Endodermal cell (in vitro differentiated cells): ENCODE measurements at places on chromosomes 12 and 14. TPM values are rescaled to one million over a fixed set of nuclear protein-coding genes. Genes with fewer than 3 reads are reported as not detected.

IL26 gene
- total RNA-seq: not detected in 2 replicates

- H3K27ac ChIP-seq: peak overlapping the region; percentile 77
- H3K27me3 ChIP-seq: no peaks in the 10 kb centered on the region
- peak overlapping the region; percentile 91 for H3K4me3 ChIP-seq
- H3K36me3 ChIP-seq: no peaks in the 10 kb centered on the region
- peaks cover 4% of the 10 kb centered on the region for H3K4me1 ChIP-seq
- peak; percentile 82 for DNase-seq
These were observed 550 bp downstream of the TEAD4 start for GRCh38 chr12:2959505-2960389.

GRCh38 chr12:117161460-117162166, 28.7 kb downstream of the FBXO21 start:
- no peaks in the 10 kb centered on the region for H3K4me1 ChIP-seq
- H3K27ac ChIP-seq: no peak overlapping the region
- DNase-seq: no peak

- H3K27ac ChIP-seq: no peak overlapping the region
- H3K27me3 ChIP-seq: no peaks in the 10 kb centered on the region
- H3K4me1 ChIP-seq: peaks cover 25% of the 10 kb centered on the region
These were observed 83.1 kb downstream of the ANO6 start for GRCh38 chr12:45298721-45299692.

GRCh38 chr12:53986686-53987483, 1.9 kb downstream of the HOXC10 start:
- H3K4me1 ChIP-seq: no peaks in the 10 kb centered on the region
- no peaks in the 10 kb centered on the region for H3K36me3 ChIP-seq
- DNase-seq: no peak
- no peak overlapping the region for H3K27ac ChIP-seq
- no peak overlapping the region for H3K4me3 ChIP-seq

DNA sequence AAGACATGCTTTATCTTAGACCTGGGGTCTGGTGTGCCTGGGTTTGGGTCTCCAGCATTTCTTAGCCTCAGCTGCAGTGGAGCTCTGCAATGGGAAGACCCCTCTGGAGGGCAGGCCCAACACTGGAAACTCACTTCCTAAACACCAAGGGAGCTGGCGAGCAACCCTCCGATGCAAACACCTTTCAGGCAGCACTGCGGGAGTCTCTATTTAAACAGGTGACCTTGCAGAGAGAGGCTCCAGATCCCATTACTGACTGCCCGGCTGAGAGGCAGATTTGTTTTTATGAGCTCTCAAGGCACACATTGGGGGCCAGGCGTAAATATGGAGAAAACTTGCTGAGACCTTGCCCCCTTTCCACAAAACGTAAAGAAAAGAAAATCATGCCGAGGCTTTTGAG, 195.5 kb downstream of the PAX9 start:
- peaks cover 26% of the 10 kb centered on the region for H3K4me1 ChIP-seq
- H3K36me3 ChIP-seq: no peaks in the 10 kb centered on the region
- peak; percentile 64 for DNase-seq
- H3K27me3 ChIP-seq: no peaks in the 10 kb centered on the region
- H3K27ac ChIP-seq: no peak overlapping the region
- no peak overlapping the region for H3K4me3 ChIP-seq

TGM1 gene
- 2.2 and 3.4 TPM in 2 replicates for total RNA-seq

DNA sequence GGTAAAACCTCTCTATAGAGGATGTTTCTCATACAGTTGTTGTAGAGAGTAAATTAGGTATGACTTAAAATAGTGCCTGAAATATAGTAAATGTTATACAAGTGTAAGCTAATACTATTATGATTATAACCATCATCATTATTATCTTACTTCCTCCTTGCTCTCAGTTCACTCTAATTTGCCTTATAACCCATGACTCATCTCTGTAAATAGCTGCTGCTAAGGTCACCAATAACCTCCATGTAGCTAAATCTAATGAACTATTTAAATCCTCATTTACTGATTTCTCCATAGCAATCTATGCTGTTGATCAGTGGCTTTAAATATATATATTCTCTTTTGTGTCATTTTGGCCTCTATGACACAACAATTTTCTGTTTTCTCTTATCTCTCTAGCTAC, 109.6 kb downstream of the RMST start:
- no peak for DNase-seq
- H3K27ac ChIP-seq: no peak overlapping the region
- H3K4me1 ChIP-seq: no peaks in the 10 kb centered on the region
- H3K4me3 ChIP-seq: no peak overlapping the region

- no peaks in the 10 kb centered on the region for H3K27me3 ChIP-seq
- no peak overlapping the region for H3K27ac ChIP-seq
- no peaks in the 10 kb centered on the region for H3K4me1 ChIP-seq
- peaks cover 8% of the 10 kb centered on the region for H3K36me3 ChIP-seq
These were observed 520 bp upstream of the MON2 start for GRCh38 chr12:62466018-62466593.

BDKRB2 gene
- total RNA-seq: 3.8 and 4.0 TPM in 2 replicates

- no peaks in the 10 kb centered on the region for H3K36me3 ChIP-seq
- no peaks in the 10 kb centered on the region for H3K4me1 ChIP-seq
- no peak overlapping the region for H3K27ac ChIP-seq
- H3K4me3 ChIP-seq: no peak overlapping the region
- no peak for DNase-seq
- H3K27me3 ChIP-seq: no peaks in the 10 kb centered on the region
These were observed 365.7 kb upstream of the FKBP4 start for GRCh38 chr12:2429032-2429431.

DLGAP5 gene
- 64.3 to 112 TPM (median 112 TPM) in 3 replicates for total RNA-seq

INSM2 gene
- total RNA-seq: 0.15 to 0.45 TPM (median 0.21 TPM) in 3 replicates

ADCY4 gene
- 0.49 TPM in 1 of 3 replicates, not detected in the others for total RNA-seq

ZNF891 gene
- 2.9 and 3.7 TPM in 2 replicates for total RNA-seq

GRCh38 chr12:49548481-49548821, 9.6 kb downstream of the KCNH3 start:
- no peak for DNase-seq
- no peak overlapping the region for H3K4me3 ChIP-seq
- peaks cover 7% of the 10 kb centered on the region for H3K4me1 ChIP-seq
- no peaks in the 10 kb centered on the region for H3K36me3 ChIP-seq
- no peak overlapping the region for H3K27ac ChIP-seq

NTS gene
- total RNA-seq: 2.6 and 3.0 TPM in 2 replicates

GSC gene
- 37.0 to 402 TPM (median 38.7 TPM) in 3 replicates for total RNA-seq

LHX5 gene
- total RNA-seq: 0.18 to 0.73 TPM (median 0.29 TPM) in 3 replicates

ARMH4 gene
- total RNA-seq: 9.6 to 17.3 TPM (median 17.3 TPM) in 3 replicates

C12orf54 gene
- not detected in 2 replicates for total RNA-seq

DNA sequence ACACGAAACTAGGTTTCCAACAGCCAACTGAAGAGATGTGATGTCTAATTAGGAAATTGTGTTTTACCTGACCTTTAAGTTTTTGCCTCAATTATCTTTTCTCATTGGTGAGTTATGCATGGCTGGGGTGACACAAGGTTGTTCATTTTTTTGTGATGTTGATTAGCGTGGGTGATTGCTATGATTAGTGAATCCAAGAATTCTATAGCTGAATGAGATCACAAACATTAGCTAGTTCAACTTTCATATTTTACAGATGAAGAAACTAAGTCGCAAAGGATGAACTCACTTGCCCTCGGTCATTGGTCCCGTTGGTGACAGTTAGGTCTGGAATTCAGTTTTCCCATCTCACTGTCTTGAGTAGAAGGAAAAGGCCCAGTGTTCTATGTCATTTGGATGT, 32.6 kb upstream of the LMNTD1 start:
- H3K36me3 ChIP-seq: peaks cover 56% of the 10 kb centered on the region
- H3K27ac ChIP-seq: no peak overlapping the region
- H3K4me3 ChIP-seq: no peak overlapping the region
- H3K4me1 ChIP-seq: no peaks in the 10 kb centered on the region
- DNase-seq: no peak

DNA sequence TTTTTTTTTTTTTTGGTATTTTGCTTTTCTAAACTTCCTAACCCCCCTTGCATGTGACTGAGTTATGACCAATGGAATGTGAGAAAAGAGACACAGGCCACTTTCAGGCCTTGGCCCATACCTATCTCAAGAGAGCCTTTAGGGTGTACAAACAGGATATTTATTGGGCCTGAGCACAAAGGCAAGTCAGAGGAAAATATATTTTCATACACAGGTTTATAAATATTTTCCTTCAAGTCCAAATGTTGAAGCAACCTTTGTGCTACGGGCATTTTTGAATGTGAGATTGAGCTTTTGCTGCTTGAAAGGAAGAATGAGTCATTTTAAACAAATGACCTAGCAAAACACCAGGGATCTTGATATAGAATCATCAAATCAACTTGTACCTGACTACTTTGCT, 228.6 kb upstream of the E2F7 start:
- H3K4me3 ChIP-seq: no peak overlapping the region
- no peak for DNase-seq
- H3K27me3 ChIP-seq: no peaks in the 10 kb centered on the region
- H3K27ac ChIP-seq: no peak overlapping the region
- H3K4me1 ChIP-seq: no peaks in the 10 kb centered on the region
- H3K36me3 ChIP-seq: no peaks in the 10 kb centered on the region

- no peaks in the 10 kb centered on the region for H3K27me3 ChIP-seq
- H3K36me3 ChIP-seq: no peaks in the 10 kb centered on the region
- no peak overlapping the region for H3K4me3 ChIP-seq
- DNase-seq: no peak
- H3K4me1 ChIP-seq: peaks cover 12% of the 10 kb centered on the region
- H3K27ac ChIP-seq: no peak overlapping the region
These were observed 19.5 kb downstream of the CCDC88C start for GRCh38 chr14:91397965-91398591.

ATL1 gene
- total RNA-seq: 1.7 to 1.9 TPM (median 1.7 TPM) in 3 replicates

DEGS2 gene
- total RNA-seq: 0.18 TPM in 1 of 2 replicates, not detected in the other

DNA sequence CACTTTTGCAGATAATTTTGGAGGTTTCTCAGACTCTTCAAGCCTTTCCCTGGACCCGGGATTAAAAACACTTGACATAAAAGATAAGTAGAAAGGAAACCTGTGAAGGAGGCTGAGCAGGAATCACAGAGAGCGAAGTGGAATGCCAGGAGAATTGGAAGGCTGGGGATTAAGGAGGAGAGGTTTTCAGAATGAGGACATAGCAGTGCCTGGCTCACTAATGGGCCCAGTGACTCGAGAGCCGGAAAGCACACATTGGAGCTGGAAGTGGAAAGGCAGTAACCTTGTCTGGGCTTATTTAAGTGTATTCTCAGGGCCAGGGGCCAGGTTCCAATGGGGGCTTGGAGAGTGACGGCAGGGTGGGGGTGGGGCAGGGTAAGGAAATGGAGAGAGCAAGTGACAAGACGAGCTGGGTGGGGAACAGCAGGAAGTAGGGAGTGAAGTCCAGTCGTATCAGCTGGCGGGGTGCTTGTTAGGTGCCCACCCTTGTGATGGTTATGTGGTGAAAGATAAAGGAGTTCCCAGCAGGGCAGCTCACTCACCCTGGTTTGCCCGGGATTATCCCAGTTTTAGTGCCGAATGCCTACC, 13.1 kb downstream of the EVL start:
- H3K27me3 ChIP-seq: no peaks in the 10 kb centered on the region
- no peak for DNase-seq
- H3K27ac ChIP-seq: no peak overlapping the region
- no peaks in the 10 kb centered on the region for H3K36me3 ChIP-seq
- H3K4me3 ChIP-seq: no peak overlapping the region
- H3K4me1 ChIP-seq: no peaks in the 10 kb centered on the region

GRCh38 chr12:104551-105081, 38.0 kb downstream of the IQSEC3 start:
- no peak overlapping the region for H3K27ac ChIP-seq
- H3K4me3 ChIP-seq: no peak overlapping the region
- H3K36me3 ChIP-seq: no peaks in the 10 kb centered on the region
- no peaks in the 10 kb centered on the region for H3K4me1 ChIP-seq
- peak; percentile 66 for DNase-seq

DNA sequence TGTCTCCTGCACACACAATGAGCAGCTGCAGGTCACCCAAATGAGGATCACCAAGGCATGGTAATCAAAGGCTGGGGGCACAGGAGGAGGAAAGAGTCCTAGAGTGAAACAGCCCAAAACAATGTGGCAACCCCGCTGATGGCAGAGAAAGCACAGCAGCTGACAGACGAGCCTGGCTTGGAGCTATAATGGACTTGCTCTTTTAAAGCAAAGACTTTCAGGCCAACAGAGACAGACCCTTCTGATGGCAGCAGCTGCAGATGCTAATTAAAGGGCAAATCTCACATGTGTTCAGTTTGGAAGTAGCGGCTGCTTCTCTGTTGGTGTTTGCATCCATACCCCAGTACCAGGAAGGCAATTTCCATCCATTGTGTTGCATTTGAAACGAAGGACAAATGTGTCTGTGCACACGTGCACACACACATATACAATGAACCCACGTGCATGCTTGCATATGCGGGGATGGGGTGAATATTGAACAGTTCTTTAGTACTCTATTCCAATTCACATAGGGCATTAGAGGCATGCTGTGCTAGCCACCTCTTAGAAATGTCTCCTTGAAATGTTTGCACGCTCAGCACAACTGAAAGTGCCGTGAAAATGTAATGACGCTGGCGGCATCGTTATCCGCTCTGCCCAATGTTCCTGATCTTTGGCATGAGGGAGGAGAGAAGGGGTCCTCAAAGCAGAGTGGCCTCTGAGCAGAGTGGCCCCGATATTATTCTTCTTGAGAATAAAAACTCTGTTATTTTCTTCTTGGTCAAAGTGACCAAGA, 38.1 kb downstream of the CIT start:
- DNase-seq: no peak
- H3K27me3 ChIP-seq: no peaks in the 10 kb centered on the region
- no peaks in the 10 kb centered on the region for H3K4me1 ChIP-seq
- H3K36me3 ChIP-seq: peaks cover 47% of the 10 kb centered on the region
- H3K4me3 ChIP-seq: no peak overlapping the region
- peak overlapping the region; percentile 36 for H3K27ac ChIP-seq

FAM90A1 gene
- 0.18 and 0.40 TPM in 2 replicates for total RNA-seq

KRT6A gene
- not detected in 3 replicates for total RNA-seq

DNA sequence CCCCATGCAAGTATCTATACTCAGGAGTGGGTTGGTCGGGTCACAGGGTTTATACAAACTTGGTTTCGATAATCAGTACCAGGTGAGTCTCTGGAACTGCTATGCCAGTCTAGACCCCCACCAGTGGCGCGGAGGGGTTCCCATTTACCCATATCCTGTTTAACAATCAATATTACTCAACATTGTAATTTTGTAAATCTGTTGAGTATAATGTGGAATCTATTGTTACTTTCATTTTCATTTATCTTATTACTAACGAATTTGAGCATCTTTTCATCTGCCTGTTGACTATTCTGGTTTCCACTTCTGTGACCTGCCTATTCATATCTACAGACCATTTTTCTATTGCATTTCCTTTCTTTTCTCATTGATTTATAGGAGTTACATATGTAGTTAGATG, 275.2 kb upstream of the CRY1 start:
- H3K27me3 ChIP-seq: peaks cover 21% of the 10 kb centered on the region
- no peak overlapping the region for H3K27ac ChIP-seq
- H3K4me1 ChIP-seq: peaks cover 13% of the 10 kb centered on the region

GRCh38 chr14:93893661-93894261, 33.4 kb upstream of the FAM181A start:
- no peak overlapping the region for H3K4me3 ChIP-seq
- no peaks in the 10 kb centered on the region for H3K36me3 ChIP-seq
- DNase-seq: peak; percentile 93
- no peak overlapping the region for H3K27ac ChIP-seq
